ENCODE measurements at places on chromosomes 3 and 15. TPM values are rescaled to one million over a fixed set of nuclear protein-coding genes. Genes with fewer than 3 reads are reported as not detected.

Gene SMCO1
- total RNA-seq: not detected

DNA sequence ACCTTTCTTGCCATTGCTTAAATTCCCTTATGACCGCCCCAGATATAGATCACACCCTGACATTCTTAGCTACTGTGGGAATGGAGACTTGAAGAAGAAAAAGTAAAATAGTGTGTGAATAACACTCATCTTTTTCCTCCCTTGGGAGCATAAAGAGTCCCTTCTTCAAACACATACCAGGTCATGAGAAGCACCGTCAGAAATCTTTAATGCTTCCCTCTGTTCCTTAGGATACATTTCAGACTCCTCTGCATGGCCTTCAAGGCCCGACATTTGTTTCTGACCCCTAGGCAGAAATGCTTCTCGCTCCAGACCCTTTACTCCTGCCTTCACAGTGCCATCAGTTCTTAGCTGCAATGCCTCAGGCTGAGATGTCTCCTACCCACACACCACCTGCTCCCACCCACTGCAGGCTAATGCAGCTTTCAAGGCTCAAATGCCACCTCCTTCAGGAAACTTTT is 143.8 kb upstream of the IL12A start:
- peak; percentile 68 for DNase-seq

DNA sequence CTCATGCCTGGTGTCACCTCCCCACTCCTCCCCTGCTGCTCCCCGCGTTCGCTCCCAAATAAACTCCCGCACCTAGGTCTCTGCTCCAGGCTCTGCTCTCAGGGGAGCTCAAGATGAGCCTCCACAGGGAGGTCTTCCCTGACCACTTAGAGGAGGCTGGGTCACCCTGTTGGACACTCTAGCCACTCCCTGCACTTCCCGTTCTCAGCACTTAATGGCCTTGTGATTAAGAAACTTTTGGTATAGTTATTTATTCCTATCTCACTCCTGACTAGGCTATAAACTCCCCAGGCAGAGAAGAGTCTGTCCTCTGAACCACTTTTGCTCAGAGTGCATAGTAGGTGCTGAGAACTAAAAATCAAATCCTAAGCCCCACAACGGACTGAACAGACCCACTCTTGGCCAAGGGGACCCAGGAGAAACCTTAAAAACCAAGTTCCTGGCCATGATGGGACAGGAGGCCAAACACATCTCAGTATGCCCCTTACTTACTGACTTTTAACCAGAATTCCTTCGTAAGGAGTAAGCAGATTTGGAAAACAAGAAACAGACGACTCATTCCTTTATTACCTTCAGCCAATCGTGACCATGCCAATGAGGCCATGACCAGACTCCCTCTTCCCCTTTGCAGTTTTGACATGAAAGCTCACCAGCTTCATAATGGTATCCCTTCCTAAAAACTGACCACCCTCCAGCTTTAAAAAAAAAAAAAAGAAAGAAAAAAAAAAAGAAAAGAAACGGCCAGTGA is 69.0 kb upstream of the HRH1 start:
- no peak for DNase-seq

GRCh38 chr3:50587373-50587772 is 18.1 kb downstream of the HEMK1 start:
- no peak for DNase-seq

DNA sequence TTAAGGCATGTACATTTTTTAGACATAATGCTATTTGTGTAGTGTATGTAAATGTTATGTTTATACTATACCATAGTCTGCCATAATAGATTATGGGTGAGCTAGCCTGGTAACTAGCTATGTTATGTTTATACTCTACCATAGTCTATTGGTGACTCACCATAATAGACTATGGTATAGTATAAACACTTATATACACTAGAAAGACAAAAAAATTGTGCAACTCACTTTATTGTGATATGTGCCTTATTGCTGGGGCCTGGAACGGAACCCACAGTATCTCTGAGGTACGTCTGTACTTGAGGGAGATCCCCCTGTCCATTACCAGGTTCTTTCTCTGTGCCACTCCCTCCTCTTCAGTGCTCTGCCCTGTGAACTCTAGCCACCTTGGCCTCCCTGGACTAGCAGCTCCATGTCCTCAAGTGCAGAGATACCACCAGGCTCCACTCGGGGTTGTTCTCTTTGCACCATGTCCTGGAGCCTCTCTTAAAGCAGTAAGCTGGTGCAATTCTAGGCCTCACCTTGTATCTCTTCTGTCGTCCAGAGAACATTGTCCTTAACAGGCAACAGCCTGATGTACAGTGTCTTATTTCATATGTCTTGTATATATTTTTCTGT is 60.8 kb upstream of the PXYLP1 start:
- DNase-seq: no peak

GRCh38 chr3:106421909-106422308 is 553.1 kb upstream of the CBLB start:
- no peak for DNase-seq

DNA sequence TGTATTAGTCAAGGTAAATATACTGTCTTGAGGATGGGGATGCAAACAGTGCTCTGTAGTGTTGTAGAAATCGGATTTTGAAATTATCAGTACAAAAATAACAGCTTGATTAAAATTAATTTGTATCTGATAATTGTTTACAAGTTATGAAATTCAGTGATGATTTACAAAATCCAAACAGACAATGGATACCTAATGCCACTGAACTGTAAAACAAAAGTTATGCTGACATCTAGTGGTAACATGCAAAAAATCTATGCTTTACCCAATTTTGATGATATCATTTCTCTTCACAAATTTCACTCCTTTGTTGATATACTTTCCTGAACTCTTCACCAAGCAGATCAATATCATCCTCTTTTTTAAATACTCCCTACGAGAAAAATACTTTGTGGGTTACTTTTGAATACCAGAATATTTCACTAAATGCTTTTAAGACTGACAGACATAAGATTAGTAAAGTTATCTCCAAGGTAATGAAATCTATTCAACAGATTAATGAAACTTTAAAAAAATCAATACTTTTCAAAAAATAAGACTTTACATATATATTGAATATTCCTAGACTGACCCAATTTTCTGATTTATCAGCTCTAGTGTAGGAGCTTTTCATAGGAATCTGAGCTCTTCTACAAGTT is 36.0 kb downstream of the MNS1 start:
- DNase-seq: peak; percentile 64
